ENCODE measurements at places on chromosomes 5 and 9. TPM values are rescaled to one million over a fixed set of nuclear protein-coding genes. Genes with fewer than 3 reads are reported as not detected.

GRCh38 chr9:106417685-106418084 is 445.3 kb upstream of the ZNF462 start:
- DNase-seq = no peak

GRCh38 chr5:115770466-115770865 is 46.0 kb downstream of the CDO1 start:
- no peak for DNase-seq

DNA sequence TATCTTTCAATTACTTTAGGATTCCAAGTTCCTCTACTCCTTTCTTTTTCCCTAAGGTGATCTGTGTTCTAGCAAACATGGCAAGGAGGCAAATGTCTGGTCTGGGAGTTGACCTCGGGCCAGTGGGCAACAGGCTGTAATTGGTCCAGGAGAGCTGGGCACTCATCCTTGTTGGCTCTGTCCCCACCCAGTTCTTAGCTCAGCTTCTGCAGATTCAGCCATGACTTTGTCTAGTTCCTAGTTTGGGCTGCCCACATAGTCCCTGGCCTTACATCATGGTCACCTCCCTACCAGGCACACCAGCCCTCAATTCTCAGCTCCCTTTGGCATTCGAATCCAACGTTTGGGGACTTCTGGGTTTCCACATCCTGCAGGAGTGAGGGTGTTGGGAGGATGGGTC is 92.1 kb upstream of the DAP start:
- DNase-seq = no peak

GRCh38 chr5:146772881-146773466 is 105.6 kb downstream of the PPP2R2B start:
- no peak for DNase-seq

- no peak for DNase-seq
Measured at GRCh38 chr9:37859043-37859442, 44.9 kb downstream of the SLC25A51 start.

NUP214 gene
- polyA plus RNA-seq = 52.0 TPM

GRCh38 chr5:77117161-77117560 is 30.1 kb upstream of the ZBED3 start:
- DNase-seq = no peak

- DNase-seq = no peak
Measured at GRCh38 chr9:79731171-79731890, 159.6 kb downstream of the TLE4 start.

TYRP1 gene
- 1.2 TPM for polyA plus RNA-seq

PCDHGA1 gene
- 0.78 TPM for polyA plus RNA-seq

DNA sequence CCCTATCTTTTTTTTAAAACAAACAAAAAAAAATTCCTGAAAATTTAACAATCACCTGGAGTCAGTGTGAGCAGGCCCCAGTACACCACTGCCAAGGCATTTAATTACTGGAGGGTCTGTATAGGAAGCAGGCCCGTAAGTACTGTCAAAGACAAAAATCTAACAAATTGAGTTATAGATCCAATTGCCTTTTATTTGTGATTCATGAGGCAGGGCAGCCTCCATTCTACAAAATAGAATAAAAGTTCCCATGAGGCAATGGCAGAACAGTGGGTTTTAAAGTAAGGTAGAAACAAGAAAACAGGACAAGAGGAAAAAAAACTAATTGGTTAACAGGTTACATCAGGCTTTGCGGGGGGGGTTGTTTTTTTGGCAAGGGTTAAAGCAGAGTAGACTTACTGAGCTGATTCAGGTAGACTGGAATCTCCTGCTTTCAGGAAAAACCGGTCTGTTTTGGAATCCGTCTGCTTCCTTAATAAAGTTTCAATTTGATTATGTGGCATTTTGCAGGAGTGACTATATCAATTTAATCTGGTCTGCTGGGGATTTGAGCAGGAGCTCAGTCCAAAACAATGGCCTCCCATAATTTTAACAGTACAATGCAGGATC is 48.9 kb downstream of the AUH start:
- DNase-seq = peak; percentile 18

HAPLN1 gene
- polyA plus RNA-seq = 5.7 TPM

DNA sequence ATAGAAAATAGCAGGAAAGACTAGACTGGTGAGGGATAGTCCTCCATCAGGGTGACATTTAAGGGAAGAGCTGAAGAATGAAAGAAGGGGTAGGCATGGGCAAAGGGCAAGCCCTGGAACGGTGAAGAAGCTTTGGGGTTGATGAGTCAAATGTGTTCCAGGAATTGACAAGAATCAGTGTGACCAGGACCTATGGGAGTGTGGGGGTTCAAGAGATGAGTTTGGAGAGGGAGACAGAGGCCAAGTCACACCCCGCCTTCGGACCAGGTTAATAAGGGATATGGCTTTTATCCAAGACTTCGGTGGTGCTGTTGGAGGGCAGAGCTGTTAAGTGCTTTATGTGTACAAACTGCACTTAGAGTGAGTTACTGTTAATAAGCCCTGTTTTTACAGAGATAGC is 920 bp downstream of the PMPCA start:
- DNase-seq = no peak

Data from right renal cortex interstitium (tissue), 3 donors.